NCI-H187 treated with DMSO at 0.1 percent for 48 hours (cell line): ENCODE measurements at places on chromosomes 11 and 22.

GRCh38 chr11:35317253-35317652 lies 102.1 kb downstream of the SLC1A2 start:
- DNase-seq = no peak

DNA sequence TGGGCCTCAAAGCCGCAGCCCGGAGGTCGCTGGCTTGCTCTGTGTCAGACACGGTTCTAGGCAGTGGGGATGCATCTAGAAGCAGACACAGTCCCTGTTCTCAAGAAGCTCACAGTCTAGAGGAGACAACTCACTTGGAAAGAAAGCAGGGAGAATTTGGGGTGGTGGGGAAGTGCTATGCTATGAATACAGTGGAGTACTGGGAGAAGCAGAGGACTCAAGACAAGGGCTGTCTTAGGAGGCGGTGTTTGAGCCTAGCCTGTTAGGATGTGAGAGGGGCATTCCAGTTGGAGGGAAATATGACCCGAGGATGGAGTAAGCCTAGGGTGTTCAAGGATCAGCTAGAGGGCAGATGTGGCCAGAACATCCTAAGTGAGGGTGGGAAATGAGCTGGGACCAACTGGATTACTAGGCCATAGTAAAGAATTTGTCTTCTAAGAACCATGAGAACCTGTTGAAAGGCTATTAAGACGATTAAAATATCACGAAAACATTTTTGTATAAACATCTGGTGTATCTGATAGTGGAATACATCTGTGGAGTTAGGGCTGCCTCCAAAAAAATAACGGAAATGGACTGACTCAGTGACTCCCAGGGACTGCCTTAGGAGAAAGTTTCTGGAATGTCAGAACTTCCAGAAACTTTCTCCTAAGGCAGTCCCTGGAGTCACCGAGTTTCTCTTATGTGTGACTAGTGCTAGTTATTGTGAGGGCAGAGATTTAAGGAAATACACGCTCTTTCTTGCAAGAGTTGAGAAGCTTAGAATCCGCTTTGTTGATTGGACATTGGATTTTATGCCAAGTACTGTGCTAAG lies 1.1 kb upstream of the PITPNB start:
- DNase-seq = no peak

GRCh38 chr22:17872471-17872870 lies 98.2 kb upstream of the BID start:
- no peak for DNase-seq

- no peak for DNase-seq
Observed at GRCh38 chr11:79328402-79328801, 112.4 kb downstream of the TENM4 start.

GRCh38 chr11:26037716-26038115 lies 294.2 kb upstream of the ANO3 start:
- no peak for DNase-seq

GRCh38 chr11:86158704-86159580 lies 85.6 kb upstream of the EED start:
- no peak for DNase-seq

GRCh38 chr22:41568811-41569210 lies 8.0 kb downstream of the CSDC2 start:
- no peak for DNase-seq

GRCh38 chr11:13784855-13785254 lies 116.4 kb downstream of the FAR1 start:
- DNase-seq = no peak

GRCh38 chr11:71527576-71528210 lies 626 bp downstream of the KRTAP5-7 start:
- DNase-seq = no peak

- no peak for DNase-seq
Observed at GRCh38 chr11:61526956-61527731, 18.6 kb downstream of the LRRC10B start.

- DNase-seq = no peak
Observed at GRCh38 chr22:35756722-35757121, 39.0 kb downstream of the APOL5 start.

DNA sequence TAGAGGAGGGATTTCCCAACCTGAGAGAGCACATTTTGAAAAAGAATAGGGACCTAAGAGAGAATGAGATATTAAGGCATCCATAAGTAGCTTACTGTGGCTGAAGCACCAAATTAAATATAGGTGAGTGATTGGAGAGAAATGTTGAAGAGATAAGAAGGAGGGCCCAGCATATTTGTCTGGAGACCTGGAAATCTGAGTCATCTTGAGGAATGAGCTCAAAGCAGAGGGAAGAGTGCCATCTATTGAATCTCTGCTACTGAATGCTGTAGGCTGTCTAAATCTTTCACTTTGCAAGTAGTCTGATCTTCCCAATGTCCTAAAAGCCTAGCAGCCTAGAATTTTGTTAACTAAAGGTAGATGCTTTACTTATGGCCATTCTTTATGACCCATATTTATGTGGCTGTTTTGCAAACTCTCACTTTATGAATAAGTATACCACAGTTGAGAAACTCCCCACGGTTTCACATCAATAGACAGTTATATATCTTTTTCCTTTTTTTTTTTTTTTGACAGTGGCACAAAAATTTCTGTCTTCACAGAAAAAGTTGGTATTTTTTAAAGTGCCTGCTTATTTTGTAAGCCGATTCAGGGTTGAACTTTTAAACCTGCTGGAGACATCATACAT lies 2093.5 kb downstream of the LRRC4C start:
- no peak for DNase-seq

DNA sequence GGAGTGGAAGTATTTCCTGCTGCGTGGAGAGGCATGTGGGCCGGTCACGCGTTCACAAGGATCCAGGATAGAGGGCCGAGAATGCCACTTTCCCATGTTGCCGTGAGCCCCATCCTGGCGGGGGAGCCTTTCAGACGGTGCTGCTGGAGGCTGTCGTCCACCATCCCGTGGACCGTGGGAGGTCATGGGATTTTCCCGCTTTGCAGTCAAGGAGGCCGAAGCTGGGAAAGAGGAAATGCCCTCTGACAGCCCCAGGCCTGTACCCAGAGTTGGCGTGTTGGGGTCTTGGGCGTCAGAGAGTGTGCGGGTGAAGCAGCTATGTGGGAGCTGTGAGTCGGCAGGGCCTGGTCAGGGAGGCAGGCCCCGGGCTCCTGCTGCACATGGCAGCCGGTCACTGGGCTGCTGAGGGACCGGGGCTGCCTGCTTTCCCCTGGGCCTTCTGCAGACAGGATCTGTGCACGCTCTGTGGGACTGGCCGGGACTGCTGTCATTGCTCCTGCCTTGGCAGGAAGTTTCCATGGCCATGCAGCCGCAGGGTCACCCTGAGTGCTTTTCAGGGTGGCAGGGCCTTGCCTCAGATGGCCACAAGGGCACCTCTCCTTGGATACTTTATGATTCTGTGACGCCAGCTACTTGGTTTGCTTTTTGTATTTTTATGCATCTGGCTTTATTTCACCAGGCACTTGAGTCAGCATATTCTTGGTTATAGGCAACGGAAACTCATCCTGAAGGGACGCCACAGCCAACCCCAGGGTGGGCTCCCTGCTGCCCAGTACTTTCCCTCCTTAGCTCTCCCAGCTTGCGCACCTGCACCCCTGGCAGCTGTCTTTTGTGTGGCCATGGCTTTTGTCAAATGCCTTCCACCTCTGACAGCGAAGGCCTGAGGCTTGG lies 52.4 kb downstream of the AP2A2 start:
- DNase-seq = no peak

- no peak for DNase-seq
Observed at GRCh38 chr11:123313262-123313661, 116.8 kb upstream of the GRAMD1B start.

DNA sequence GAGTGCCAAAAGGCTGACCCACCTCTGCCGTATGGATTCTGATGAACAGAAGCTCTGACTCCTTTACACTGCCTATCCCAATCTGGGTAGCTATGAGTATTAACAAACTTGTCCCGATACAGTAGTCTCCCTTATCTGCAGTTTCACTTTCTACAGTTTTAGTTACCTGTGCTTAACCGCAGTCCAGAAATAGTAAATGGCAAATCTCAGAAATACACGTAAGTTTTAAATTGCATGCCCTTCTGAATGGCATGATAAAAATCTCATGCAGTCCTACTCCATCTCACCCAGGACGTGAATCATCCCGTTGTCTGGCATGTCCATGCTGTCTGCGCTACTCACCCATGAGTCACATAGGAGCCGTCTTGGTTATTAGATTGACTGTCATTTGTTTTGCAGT lies 68.8 kb downstream of the SNX19 start:
- DNase-seq = no peak

DNA sequence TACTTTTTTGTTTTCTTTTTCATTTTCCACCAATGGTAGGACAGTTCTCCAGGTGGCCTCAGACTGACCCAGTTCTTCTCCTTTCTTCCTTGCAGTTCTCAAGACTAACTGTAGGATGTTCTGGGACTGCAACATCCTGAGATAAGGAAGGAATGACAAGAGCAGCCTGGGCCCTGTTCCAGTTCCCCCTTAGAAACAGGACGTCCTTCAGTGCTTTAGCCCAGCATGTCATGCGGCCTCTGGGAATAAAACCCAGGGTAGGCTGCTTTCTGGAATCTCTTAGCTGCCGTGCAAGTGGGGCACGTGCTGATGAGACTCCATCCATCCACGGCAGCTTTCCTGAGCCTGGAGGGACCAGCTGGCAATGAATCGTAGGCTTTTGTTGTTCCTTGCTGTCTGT lies 24.0 kb upstream of the CADM1 start:
- DNase-seq = no peak

GRCh38 chr11:30422447-30423278 lies 99.8 kb downstream of the ARL14EP start:
- no peak for DNase-seq

DNA sequence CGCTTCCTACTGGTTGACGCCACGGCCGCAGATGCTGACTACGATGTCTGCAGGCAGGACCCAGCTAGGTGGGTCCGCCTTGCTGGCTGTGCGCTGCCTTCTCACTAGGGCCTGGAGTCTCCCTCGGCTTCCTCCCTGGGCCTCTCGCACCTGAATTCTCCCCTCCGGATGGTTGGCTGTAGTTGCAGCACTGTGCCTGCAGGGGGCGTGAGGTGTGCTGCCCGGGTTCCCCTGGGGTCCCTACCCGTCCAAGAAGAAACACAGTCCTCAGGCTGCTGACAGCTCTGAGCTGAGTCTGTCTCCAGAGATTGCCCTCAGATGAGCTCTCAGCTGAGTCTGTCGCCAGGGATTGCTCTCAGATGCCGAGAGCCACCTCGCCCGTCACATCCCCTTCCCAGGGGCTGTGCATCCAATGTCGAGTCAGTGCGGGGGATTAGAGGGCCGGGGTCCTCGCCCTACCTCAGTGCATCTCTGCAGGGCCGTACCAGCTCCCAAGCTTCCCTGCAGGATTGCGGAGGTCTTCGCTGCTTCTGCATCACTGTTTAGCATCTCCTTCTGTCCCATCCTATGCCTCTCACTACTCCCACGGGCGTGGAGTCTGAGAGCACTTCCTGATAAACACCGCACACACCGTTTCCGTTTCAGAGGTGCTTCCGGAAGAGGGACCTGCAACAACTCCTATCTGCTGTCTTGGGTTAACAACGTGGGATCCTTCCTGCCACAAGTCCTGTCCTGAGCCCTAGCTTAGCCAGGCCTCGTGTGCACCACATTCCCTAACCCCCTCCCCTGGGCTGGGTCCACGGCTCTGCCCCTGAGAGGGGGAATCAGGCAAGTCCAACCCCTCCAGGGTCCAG lies 196.9 kb downstream of the CSNK2A3 start:
- DNase-seq = no peak

- no peak for DNase-seq
Observed at GRCh38 chr11:98100689-98101088, 920.1 kb upstream of the CNTN5 start.

GRCh38 chr11:61362542-61362875 lies 335 bp downstream of the TMEM138 start:
- no peak for DNase-seq

- no peak for DNase-seq
Observed at GRCh38 chr11:80163011-80163410, 722.2 kb upstream of the TENM4 start.

DNA sequence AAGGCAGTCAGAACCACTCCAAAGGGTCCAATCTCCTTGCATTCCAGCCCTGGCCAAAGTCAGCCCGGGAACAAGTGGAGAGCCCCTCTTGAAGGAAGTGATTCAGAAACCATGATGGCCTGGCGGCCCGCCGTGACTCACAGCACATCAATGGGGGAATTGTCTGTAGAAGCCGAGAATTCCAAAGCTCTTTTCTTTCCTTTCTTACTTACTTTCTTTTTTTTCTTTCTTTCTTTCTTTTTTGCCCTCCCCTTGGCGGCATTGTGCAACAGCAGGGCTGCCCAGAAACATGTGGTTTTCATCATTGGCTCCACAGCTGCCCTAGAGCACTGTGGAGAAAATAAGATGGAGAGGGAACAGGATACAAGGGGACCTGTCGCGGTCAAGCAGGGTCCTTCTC lies 140.2 kb upstream of the TIMP3 start:
- DNase-seq = no peak

DNA sequence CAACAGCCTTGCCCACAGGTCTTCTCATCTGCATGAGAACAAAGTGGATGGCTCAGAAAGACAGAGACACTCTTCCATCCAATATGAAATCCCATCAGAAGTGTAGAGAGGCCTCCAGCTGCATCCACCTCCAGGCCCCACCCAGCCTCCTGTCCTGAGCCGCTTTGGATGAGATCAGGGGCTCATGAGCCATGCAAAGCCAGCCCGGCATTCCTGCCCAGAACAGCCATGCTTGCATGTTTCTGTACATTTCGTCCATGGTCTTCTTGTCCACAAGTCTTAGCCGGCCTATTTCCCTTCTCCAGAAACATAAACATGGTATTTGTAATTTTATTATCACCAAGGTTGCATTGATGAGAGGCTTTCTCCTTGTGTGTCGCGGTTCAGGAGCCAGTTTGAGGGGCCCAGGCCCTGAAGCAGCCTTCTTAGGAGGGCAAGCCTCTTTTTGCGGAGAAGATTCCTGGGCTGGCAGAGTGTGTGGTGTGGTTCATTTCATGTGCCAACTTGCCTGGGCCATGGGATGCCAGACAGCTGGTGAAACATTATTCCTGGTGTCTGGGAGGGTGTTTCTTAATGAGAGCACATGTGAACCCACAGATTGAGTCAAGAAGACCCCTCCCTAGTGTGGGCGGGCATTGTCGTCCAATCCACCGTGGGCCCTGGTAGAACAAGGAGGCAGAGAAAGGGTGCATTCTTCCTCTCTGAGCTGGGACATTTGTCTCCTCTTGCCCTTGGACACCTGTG lies 928.9 kb downstream of the TBC1D22A start:
- DNase-seq = no peak

DNA sequence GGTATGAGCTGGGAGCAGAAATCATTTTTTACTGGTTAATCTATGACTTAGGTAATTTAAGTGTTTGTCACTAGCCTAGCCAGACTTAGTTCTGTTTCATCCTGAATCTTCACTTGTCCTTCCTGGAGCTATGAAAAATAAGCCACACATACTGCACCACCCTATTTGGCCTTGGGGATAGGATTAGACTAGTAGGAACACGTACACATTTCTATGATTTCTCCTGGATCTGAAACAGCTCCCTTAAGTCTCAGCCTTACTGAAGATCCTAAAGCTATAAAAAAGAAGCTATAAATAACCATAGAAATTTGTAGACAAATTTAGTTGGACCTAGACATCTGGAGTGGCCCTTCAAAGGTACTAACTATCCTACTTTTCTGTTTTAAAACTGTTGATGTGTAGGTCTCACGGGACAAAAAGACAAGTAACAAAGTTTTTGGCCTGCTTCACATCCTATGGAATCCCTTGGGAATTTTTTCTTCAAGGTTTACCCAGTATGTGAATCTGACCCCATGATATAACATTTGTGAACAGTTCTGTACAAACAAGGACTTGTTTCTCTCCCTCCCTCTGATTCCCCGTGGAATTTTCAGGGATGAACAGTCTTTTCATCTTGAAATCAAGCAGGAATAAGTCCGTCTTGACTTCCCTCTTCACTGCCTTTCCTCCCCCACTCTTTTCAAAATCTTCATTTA lies 275.0 kb downstream of the FAM76B start:
- DNase-seq = no peak
